ENCODE measurements at places on chromosomes 5 and 9.

- H3K27me3 ChIP-seq, result no peaks in the 10 kb centered on the region
- H3K27ac ChIP-seq, result no peak overlapping the region
- no peaks in the 10 kb centered on the region for H3K4me1 ChIP-seq
- no peak for DNase-seq
Measured at GRCh38 chr5:40738502-40738901, 17.3 kb downstream of the TTC33 start.

- H3K4me1 ChIP-seq, result no peaks in the 10 kb centered on the region
- no peak overlapping the region for H3K4me3 ChIP-seq
- no peak overlapping the region for H3K27ac ChIP-seq
- H3K36me3 ChIP-seq, result no peaks in the 10 kb centered on the region
- no peak for DNase-seq
Measured at GRCh38 chr5:175285261-175285660, 158.7 kb downstream of the DRD1 start.

DNA sequence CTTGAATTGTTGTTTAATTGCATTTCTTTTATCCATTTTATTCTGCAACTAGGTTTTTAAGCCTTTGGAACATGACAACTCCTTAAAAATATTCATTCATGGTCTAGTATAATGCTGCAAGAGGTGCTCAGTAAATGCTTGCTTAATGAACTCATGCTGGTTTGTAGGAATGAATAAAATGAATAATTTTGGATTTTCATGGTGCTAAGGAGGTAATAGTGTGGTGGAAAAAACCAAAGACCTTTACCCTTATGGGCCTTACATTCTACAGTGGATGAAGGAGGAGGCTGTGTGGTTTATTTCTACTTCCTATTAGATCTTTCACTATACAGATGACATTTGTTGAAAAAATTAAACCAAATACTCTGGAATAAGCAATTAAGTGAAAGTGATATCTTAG lies 43.4 kb downstream of the LRRTM2 start:
- no peak for DNase-seq
- H3K36me3 ChIP-seq, result peaks cover 14% of the 10 kb centered on the region
- no peak overlapping the region for H3K4me3 ChIP-seq
- no peak overlapping the region for H3K27ac ChIP-seq
- H3K4me1 ChIP-seq, result no peaks in the 10 kb centered on the region
- H3K27me3 ChIP-seq, result no peaks in the 10 kb centered on the region

- no peaks in the 10 kb centered on the region for H3K4me1 ChIP-seq
- peaks cover 1% of the 10 kb centered on the region for H3K36me3 ChIP-seq
- H3K4me3 ChIP-seq, result no peak overlapping the region
- H3K27ac ChIP-seq, result no peak overlapping the region
Measured at GRCh38 chr9:131997779-131998178, 81.9 kb downstream of the MED27 start.

Data from B cell (primary cell).